ENCODE measurements at places on chromosomes 2 and 18.

GRCh38 chr2:15010346-15010745, 377.8 kb downstream of the LRATD1 start:
- DNase-seq = no peak

DNA sequence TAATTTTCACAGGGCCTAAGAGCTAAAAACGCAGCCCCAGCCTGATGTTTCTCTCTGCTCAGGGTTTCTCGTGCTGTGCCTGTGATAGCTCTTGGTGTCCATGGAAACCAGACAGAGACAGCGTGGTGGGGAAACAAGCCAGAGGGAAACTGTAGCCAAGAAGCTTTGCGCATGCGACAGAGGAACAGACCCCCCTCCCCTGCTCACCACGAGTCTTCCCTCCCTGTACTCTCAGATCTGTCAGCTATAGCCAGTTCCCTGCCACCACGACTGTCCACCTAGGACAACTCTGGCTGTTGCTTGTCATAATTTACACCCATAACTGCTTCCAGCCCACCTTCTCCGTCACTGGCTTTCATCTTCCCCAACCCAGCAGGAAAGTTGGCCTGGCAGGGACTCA, 13.2 kb upstream of the DNAJC27 start:
- DNase-seq = no peak

- DNase-seq = no peak
Observed at GRCh38 chr2:112035786-112036185, 19.3 kb upstream of the TMEM87B start.

GRCh38 chr2:191015831-191016230, 1.9 kb upstream of the STAT1 start:
- no peak for DNase-seq

- no peak for DNase-seq
Observed at GRCh38 chr18:43148231-43148630, 32.7 kb upstream of the RIT2 start.

- DNase-seq = no peak
Observed at GRCh38 chr18:45015788-45016128, 335.1 kb downstream of the SETBP1 start.

GRCh38 chr18:53385889-53386288, 838.6 kb downstream of the MBD2 start:
- DNase-seq = no peak

GRCh38 chr2:949384-950079, 1.1 kb upstream of the SNTG2 start:
- DNase-seq = no peak

DNA sequence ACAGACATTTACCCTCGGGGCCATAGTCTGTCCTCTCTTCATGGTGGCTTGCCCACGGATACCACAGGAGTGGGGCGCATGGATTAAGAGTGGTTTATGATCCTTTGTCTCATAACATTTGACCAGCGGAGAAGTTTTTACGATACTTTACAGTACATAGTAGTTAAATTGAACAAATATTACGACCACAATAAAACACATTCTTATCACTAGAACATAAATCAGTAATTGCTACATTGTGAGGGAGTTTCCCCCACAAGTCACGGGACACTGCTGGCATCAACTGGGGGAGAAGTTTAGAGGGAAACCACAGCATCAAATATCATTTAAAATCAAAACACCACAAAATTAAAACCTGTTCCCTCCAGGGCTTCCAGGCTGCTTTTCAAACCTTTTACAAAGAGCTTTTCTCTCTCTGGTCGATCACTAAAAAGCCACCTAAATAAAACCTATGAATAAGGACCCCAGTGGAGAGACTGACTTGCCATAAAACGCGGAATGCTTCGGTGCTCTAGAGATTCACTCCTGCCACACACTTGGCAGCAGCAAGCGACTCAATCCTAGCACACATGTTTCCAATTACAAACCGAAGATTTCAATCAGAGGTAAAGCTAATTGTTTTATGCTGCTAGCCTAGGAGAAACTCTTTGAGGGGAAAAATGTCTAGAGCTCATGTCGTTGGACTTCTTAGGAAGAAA, 173.7 kb upstream of the HNRNPA3 start:
- DNase-seq = no peak

DNA sequence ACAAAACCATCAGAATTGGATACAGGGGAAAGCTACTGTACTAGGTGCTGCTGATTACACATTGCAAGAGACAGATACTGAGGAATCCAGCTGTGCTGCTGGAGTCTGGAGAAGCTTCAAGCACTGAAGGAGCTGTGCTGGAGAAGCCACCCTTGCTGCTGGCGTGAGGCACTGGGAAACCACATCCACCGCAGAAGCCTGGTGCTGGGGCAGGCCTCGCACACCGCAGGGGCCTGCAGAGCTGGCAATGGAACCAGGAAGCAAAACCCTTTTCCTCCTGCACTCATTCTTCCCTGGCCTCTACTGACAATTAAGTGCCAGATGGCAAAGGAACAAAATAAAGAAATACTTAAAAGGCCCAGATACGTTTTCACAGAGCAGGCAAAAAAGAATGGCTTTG, 94.4 kb upstream of the MSH6 start:
- DNase-seq = no peak

- DNase-seq = no peak
Observed at GRCh38 chr2:110741491-110741980, 9.2 kb downstream of the ACOXL start.

DNA sequence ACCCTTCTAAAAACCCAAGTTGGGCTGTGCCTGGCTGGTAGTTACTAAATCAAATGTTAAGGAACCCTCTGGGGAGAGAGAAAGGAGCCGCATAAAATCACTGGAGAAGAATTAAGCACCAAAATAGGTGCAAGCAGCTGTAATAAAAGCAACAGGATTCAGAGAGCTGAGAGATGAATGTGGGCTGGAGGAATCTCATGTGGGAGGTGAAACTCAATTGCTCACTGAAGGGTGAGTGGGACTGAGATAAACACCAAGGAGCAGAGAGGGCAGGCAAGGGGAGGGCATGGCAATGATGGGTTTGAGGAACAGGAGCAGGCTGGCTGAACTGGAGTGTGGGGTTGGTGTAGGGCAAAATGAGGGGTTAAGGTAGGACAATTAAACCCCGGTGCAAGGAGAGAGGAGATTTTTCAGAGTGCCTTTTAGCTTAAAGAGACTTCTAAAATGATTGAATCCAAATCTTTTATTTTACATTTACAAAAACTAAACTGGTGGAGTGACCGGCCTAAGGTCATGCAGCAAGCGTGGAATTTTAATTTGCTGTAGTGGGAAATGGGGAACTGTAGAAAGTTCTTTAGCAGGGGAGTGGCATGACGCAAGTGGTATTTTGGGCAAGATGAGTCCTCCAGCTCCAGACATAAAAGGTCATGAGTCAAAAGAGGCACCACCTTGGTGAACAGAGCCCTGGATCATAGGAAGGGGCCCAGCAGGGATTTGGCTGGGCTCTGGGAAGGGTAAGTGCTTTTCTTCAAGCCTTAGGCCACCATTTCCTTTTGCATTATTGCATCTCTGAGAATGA, 10.5 kb downstream of the PLB1 start:
- no peak for DNase-seq

DNA sequence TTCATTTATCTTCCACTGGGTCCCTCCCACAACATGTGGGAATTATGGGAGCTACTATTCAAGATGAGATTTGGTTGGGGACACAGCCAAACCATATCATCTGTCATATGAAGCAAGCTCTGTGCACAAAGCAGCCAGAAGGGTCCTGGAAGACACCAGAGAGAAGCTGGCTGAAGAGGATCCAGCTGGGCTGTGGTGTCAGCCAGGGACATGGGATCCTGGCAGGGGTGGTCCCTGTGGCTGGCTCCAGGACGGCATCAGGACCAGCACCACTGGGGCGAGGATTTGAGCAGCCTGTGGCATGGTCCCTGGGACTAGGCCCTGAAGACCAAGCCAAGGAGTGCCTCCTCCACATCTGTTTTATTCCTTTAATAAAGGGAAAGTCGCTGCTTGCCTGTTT, 84.8 kb upstream of the HDAC4 start:
- no peak for DNase-seq

- DNase-seq = no peak
Observed at GRCh38 chr2:33131749-33132148, 185.0 kb downstream of the LTBP1 start.

DNA sequence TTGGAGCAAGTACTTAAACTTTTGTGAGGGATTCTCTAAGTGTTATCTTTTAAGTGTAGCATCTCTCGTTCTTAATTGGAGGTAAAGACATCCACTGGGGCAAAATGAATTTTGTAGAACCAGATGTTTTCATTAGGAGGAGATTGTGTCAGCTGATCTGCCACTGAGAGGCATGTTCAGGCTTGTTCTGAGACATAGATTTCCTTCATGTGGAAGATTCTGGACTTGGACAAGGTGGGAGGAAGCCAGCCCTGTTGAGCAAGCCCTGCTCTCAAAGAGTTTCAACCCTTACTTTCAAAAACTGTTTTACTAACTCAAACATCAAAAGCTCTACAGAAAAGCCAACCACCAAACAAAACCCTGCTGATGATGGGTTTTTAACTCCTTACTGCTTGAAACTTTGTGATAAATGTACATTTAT, 6.5 kb downstream of the MAP4K4 start:
- peak; percentile 74 for DNase-seq

DNA sequence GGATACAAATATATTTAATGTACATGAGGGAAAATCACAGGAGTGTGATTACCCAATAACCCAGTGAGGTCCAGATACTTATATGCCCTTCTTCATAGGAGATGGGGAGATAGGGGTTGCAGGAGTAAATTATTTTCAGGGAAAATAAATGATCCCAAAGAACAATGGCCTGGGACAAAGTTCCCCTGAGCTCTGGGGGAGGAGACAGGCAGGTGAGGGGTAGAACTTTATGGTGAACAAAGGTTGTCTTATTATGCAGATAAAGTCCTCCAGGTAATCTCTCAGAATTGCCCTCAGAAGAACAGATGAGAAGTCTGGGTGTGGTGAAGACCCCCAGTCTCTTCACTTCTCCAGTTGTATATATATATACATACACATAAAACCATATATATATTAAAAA, 22.1 kb upstream of the RMDN2 start:
- DNase-seq = no peak

GRCh38 chr2:120751553-120751952, 15.9 kb downstream of the GLI2 start:
- DNase-seq = no peak

DNA sequence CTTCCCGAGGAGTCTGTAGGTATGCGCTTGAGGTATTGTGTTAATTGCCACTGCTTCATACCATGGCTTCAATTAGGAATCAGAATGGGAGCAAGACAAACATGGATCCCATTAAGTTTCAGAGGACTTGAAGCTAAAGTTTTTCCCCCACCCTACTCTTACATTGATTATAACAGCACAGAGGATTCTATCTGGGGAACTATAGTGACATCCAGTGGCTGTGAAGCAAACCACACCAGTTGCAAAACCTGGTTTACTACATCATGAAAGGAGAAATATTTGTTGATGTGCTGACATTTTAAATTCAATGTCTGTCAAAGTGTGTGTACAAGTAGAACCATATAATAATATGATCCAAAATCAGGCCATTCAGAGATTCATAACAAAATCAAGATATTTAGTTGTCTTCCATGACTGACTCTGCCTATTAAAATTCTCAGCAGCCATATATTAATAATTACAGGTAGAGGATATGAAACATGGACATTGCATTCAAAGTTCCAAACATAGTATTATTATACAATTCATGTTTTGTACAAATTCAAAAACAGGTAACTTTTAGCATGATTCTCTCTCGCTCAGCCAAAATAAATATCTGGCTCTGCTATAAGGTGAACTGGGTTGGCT, 82.9 kb downstream of the GRB14 start:
- DNase-seq = no peak

DNA sequence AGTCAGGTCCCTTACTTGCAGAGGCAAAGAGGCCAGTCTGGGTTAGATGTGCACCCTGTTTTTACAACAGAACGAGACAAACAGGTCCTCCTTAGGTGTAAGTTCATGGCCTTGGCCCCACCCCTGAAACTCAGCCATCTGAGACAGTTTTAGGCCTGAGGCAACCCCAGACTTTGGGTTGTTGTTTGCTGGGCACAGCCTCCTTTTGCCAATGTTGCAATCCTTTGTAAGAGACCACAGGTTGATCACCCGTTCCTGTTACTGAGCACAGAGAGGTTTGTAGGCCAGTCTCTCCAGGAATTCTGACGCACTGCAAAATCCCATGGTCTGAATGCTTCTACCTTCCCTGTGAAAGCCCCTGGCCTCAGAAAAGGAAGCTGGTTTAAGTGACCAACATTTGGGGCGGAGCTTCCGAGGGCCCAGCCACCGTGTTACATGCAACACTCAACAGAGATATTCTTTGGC, 15.5 kb upstream of the IL1RN start:
- no peak for DNase-seq

- no peak for DNase-seq
Observed at GRCh38 chr18:50398947-50399346, 24.1 kb downstream of the SKA1 start.

DNA sequence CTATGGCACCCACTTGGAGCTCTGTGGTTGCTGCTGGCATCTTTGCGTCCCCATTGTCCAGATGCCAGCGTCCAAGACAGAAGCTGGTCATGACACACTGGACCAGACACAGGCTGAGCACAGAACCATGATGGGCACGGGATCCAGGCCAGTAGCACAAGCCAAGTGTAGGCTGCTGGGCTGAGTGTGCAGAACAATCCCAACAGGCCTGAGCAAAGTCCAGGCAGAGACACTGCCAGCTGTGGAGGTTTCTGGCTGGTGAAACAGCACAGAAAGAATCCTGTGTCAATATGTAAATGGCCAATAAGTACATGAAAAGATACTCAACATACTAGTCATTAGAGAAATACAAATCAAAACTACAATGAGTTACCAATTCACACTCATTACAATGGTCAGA, 705.4 kb downstream of the METTL4 start:
- DNase-seq = no peak

GRCh38 chr2:152761214-152761613, 42.8 kb downstream of the ARL6IP6 start:
- no peak for DNase-seq

DNA sequence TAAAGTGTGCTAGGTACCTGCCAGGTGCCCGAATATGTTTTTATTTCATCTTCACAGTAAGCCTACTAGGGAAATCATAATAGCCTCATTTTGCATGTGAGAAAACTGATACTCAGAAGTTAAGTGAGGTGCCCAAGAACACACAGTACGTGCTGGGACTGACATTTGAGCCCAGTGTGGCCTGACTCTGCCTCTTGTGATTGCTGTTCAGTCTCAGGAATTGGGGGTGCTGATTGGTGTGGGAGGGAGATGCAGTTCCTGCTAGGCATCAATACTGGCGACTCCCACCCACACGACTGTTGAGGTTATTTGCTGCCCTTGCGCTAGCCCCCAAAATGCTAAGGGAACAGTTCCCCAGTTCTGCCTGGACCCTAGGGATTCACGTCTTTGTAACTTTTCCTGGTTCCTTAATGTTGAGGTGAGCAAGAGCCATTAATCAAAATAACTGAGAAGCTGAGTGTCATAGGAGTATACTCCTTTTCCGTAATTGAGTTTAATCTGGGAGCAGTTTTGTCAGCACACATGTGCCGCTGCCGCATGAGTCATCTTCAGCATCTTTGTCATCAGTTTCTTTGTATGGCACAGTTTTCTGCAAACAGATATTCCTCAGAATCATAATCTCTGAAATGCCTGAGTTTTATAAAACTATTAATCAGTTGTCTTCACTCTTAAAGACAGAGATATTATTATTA, 120.7 kb downstream of the NCK2 start:
- DNase-seq = no peak

All from GM04503 (cell line).